Stimulated activated naive B cell treated with anti-CD40 and anti-IgM and Interleukin-4, amounts not matched to agents 10 μg/mL and 1 μg/mL and 100 μg/mL, for 72 hours (primary cell): ENCODE measurements at places on chromosomes 2 and 18.
A peak's percentile ranks its signal among the peaks of the same experiment; 100 is the strongest.

- H3K27ac ChIP-seq = no peak overlapping the region
- no peaks in the 10 kb centered on the region for H3K36me3 ChIP-seq
- peaks cover 27% of the 10 kb centered on the region for H3K27me3 ChIP-seq
- no peak for DNase-seq
These were observed 111.9 kb downstream of the KCNF1 start for GRCh38 chr2:11023326-11024258.

DNA sequence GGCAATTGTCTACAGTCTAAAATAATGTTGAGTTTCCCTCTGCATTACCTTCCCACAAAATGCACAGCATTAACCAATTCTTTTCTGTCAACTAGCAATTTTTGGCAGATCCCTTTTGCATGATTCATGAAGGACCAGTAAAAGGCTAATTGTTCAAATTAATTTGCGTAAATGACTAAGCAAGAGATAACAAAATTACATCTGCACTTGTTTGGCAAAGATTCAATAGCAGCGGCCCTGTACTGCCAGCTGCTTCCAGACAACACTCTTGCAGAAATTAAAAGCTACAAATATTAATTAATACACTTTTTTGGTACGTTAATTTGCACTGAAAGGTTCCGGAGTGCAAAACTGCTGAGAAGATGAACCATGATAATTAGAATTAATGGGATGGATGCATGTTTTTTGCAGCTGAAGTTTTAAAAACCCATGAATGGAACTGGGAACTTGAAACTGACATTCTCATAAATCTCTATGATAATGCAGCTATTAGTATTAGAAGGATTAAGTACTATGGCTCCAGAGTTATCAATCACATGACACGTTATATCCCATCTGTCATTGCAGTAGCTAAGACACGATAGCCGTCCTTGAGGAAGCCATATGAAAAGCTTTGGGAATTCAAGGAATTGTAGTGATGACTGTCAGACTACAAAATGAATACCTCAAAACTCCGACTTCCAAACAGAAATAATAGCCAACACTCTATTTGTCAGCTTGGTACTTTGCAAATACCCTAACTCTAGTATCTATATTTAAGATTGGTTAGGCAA, 1268.3 kb upstream of the ACVR2A start:
- H3K27ac ChIP-seq = no peak overlapping the region
- no peak overlapping the region for H3K4me3 ChIP-seq
- no peaks in the 10 kb centered on the region for H3K4me1 ChIP-seq
- no peak for DNase-seq

- no peaks in the 10 kb centered on the region for H3K27me3 ChIP-seq
- no peak overlapping the region for H3K27ac ChIP-seq
- no peak overlapping the region for H3K4me3 ChIP-seq
- peaks cover under 1% of the 10 kb centered on the region for H3K36me3 ChIP-seq
- H3K4me1 ChIP-seq = peaks cover 17% of the 10 kb centered on the region
These were observed 95.8 kb upstream of the MAP4K3 start for GRCh38 chr2:39532933-39533332.

GRCh38 chr2:229080172-229080571, 190.9 kb downstream of the PID1 start:
- no peaks in the 10 kb centered on the region for H3K4me1 ChIP-seq
- no peaks in the 10 kb centered on the region for H3K36me3 ChIP-seq
- DNase-seq = no peak
- H3K4me3 ChIP-seq = no peak overlapping the region
- H3K27ac ChIP-seq = no peak overlapping the region

GRCh38 chr18:801137-801536, 10.9 kb downstream of the YES1 start:
- H3K27ac ChIP-seq = no peak overlapping the region
- H3K36me3 ChIP-seq = no peaks in the 10 kb centered on the region
- peaks cover 41% of the 10 kb centered on the region for H3K27me3 ChIP-seq

DNA sequence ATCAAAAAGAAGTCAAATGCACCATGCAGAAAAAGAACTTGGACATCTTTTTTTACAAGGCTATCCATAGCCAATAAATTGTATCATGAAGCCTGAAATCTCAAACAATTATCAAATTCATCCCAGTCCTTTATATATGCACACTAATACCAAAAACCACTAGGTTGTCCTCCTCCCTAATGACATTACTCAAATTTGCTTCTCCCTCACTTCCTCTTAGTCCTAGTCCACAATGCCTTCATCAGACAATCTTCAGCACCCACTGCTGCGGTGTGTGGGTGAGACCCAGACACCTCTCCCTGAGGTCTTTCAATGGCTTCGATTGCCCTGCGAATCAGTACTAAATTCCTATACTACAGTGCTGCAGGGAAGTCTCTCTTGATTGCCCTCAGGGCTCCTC, 58.1 kb downstream of the CLASP1 start:
- no peak overlapping the region for H3K27ac ChIP-seq
- no peak overlapping the region for H3K4me3 ChIP-seq
- no peak for DNase-seq
- no peaks in the 10 kb centered on the region for H3K27me3 ChIP-seq
- H3K4me1 ChIP-seq = peaks cover 22% of the 10 kb centered on the region

- H3K27ac ChIP-seq = peak overlapping the region; percentile 1
- peaks cover 10% of the 10 kb centered on the region for H3K4me1 ChIP-seq
- DNase-seq = no peak
These were observed 28.1 kb downstream of the RHOB start for GRCh38 chr2:20474757-20475566.

DNA sequence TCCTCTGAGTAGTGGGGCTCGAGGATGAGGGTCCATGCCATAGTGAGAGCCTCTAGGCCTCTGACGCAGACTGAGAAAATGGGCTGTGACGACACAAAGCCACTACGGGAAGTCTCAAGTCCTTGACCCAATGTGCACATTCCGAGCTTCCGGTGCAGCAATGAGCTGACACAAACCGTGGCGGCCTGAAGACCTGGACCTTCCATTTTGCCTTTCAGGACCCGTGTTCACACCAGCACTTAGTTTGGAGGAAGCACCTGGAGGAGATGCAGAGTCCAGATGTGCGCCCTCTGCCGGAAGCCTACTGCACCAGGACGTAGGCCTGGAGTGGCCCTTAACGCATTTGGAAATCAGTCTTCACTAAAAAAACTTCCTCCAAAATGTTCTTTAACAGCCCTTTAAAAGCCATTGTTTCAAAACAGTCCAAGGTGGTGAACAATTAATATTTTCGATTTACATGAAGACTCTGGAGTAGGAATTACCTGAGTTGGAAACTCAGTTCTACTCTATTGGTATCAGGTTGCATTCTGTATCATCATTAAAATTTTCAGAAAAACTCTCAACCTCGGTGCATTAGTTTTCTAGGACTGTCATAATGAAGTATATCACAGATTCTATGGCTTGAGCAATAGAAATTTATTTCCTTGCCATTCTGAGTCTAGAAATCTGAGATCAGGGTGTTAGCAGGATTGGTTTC, 33.9 kb downstream of the BMP10 start:
- H3K4me3 ChIP-seq = no peak overlapping the region
- peak overlapping the region; percentile 76 for H3K27ac ChIP-seq
- DNase-seq = peak; percentile 55
- no peaks in the 10 kb centered on the region for H3K27me3 ChIP-seq
- H3K36me3 ChIP-seq = peaks cover 4% of the 10 kb centered on the region

GRCh38 chr2:48589170-48589767, 28.4 kb upstream of the GTF2A1L start:
- no peak overlapping the region for H3K4me3 ChIP-seq
- no peaks in the 10 kb centered on the region for H3K36me3 ChIP-seq
- peaks cover 9% of the 10 kb centered on the region for H3K27me3 ChIP-seq
- peak overlapping the region; percentile 10 for H3K27ac ChIP-seq

DNA sequence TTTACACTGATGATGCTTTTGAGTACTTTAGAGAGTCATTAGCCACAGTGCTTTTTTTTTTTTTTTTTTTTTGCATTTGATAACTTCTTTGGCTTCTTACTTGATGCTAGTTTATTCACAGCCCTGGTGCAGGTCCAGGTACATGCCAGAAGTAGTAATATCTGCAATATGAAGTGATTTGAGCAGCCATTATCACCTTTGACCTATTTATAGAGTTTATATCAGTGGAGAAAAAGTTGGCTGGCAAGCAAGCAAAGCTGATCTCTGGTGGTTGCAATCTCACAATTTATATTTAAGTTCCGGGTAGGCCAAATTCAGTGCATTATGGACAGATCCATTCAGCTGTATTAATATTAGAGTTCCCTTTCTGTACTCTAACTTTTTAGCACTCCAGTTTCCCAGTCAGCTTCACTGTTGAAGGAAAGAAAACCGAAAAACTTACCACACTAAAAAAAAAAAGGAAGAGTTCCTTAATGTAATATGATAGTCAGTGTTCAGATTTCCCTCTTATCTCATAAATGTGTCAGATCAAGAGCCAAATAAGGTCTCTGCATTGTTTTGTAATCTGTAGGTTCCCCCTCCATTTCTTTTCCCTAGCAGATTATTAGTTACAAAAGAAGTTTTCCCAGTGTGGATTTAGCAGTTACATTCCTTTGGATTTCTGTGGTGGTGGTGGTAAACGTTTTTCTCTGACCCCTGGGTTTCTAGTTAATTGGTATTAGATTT, 78.6 kb downstream of the HAUS1 start:
- peaks cover 66% of the 10 kb centered on the region for H3K4me1 ChIP-seq
- H3K4me3 ChIP-seq = no peak overlapping the region
- H3K27me3 ChIP-seq = no peaks in the 10 kb centered on the region
- H3K27ac ChIP-seq = peak overlapping the region; percentile 25
- peaks cover 5% of the 10 kb centered on the region for H3K36me3 ChIP-seq
- DNase-seq = no peak
